NCI-H2029 treated with DMSO at 0.1 percent for 48 hours (cell line): ENCODE measurements at places on chromosomes 11 and 22.

DNA sequence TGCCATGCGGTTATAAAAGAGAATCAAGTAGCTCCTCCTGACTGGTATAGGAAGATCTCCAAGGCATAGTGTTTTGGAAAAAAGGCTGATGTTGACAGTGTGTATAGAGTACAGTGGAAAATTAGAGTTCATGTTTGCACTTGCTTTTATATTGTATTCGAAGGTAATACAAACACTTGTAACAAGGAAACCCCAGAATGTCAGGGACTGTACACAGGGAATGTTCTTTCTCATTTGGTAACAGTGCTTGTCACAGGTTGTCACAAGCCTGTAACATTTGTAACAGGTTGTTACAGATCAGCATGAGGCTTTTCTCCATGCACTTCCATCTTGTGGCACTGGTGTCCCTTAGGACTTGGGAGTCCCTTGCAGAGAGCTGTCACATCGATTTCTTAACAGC lies 64.0 kb downstream of the GRK3 start:
- peak; percentile 72 for DNase-seq

GRCh38 chr11:132139181-132139580 lies 768.8 kb downstream of the NTM start:
- DNase-seq, result no peak

- DNase-seq, result no peak
These were observed 16.2 kb downstream of the ATG13 start for GRCh38 chr11:46633291-46634217.

GRCh38 chr11:44877571-44878497 lies 72.8 kb downstream of the TP53I11 start:
- DNase-seq, result no peak

- DNase-seq, result no peak
These were observed 30.6 kb upstream of the NARS2 start for GRCh38 chr11:78605296-78605695.

DNA sequence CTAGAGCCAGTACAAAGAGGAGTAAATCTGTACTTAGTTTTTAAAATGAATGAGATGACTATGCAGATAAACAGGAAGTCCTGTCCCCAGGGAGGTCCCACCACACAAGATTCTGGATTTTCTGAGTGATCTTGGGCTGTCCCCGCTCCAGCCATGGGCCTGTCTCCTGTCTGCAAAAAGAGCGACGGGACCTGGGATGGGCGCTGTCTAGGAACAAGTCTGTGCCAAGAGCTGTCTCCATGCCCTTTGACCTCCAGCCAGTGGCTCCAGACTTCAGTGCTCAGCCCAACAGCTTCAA lies 6.0 kb downstream of the CSNK1E start:
- no peak for DNase-seq

- DNase-seq, result peak; percentile 10
These were observed 11.2 kb upstream of the IGLL1 start for GRCh38 chr22:23591201-23591791.

DNA sequence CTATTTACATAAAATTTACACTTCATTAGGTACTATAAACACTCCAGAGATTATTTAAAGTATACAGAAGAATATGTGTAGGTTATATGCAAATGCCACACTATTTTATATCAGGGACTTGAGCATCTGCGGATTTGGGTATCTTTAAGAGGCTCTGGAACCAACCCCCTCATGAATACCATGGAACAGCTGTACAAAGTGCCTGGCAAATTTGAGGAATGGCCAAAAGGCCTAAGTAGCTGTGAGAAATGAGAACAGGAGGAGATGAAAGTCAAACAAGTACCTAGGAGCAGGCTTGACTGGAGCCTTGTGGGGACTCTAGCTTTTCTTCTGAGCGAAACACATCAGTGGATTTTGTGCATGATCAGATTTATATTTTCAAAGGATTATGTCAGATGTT lies 149.3 kb downstream of the RBFOX2 start:
- no peak for DNase-seq
